ENCODE measurements at places on chromosomes 2 and 18.

DNA sequence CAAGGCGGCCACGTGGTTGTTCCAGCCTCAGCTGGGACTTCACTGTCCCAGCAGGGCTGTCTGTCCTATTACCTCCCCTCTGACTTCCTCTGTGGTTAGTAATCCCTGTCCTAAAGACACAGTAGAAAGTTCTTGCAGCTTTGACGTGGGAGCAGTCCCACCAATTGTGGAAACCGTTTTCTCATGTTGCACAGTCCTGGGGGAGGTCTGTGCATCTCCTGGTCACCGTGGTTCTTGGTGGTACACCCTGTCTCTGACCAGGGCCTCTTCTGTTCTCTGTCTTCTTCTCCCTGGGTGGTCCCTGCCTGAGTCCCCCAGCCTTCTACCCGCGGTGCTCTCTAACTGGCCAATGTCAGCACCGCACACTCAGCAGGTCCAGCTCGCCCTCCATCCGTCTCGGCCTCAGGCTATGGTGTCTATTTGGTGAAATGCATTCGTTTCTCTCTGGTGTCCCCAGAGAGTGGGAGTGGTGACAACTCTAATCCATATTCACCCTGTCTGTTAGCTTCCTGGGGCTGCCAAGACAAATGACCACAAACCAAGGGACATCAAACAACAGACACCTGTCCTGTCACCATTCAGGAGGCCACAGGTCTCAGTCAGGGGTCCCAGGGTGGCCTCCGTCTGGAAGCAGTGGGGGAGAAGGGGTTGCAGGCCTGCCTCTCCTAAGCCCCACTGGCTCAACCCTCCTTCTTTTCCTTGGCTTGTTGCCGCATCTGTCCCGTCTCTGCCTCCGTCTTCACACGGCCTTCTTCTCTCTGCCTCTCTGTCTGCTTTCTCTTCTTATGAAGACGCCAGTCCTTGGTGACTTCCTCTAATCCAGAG lies 99.8 kb downstream of the SH3BP4 start:
- no peak for DNase-seq

- DNase-seq, result no peak
Measured at GRCh38 chr2:85998071-85998991, 107.4 kb downstream of the POLR1A start.

DNA sequence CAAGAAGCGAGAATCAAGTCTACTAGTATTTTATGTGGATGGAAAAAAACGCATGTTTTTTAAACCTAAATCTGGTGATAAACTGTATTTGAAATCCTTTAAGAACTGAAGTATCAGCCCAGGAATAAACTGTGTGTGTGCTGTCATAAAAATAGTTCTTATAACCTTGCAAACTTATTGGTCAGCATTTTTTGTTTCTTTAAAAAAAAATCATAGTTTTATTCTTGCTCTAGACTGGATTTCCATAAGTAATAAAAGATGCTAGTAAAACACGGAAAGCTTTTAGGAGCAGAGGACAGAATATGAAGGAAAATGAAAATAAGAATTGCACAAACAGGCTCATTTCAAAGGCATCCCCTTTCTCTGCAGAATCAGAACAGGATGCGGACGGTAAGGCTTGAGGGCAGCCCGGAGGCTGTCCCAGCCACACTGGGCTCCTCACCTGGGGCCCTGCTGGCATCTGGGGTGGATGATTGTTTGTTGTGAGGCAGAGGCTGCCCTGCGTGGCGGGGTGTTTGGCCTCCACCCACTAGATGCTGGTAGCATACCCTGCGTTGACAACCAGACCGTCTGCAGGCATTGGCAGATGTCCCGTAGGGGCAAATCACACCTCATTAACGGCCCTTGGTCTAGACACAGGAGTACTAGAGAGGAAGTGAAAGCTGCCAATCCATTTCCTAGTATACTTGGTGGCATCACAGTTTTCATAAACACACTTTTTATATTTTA lies 52.5 kb downstream of the MBP start:
- no peak for DNase-seq

DNA sequence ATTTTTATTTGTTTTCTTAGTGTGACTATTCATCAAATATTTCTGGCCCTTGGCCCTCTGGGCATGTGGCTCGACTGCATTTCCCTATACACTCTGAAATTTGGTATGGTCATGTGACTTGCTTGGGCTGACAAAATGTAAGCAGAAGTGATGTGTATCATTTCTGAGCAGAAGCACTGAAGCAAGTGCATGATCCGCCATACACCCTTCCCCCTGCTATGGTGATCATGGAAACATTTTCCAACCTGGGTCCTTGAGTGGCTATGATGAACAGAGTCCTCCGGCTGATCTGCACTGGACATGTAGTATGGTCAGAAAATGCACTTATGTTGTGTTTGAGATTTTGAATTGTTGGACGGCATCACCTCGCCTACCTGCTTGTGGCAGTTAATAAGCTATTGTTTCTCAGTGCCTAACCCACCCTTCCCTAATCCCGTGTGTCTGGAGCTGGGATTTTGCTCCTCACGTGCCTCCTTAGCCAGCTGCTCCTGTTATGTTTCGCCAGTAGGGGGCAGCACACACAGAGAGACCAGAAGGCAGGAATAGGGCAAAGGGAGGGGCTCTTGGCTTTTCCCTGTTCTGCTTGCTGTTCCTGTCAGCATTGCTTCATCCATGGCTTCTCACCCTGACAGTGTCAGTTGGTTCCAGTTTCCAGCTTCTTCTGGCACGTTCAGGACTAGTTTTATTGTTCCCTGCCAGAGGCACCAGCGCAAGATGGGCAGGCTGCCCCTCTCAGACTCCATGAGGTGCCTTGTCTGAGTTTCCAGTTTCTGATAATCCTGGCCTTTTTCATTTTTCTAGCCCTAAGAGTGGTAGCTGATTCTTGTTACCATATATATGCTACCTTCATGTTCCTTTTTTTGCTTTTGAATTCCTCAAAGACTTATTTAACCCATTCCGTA lies 207.4 kb downstream of the ARL6IP6 start:
- no peak for DNase-seq

DNA sequence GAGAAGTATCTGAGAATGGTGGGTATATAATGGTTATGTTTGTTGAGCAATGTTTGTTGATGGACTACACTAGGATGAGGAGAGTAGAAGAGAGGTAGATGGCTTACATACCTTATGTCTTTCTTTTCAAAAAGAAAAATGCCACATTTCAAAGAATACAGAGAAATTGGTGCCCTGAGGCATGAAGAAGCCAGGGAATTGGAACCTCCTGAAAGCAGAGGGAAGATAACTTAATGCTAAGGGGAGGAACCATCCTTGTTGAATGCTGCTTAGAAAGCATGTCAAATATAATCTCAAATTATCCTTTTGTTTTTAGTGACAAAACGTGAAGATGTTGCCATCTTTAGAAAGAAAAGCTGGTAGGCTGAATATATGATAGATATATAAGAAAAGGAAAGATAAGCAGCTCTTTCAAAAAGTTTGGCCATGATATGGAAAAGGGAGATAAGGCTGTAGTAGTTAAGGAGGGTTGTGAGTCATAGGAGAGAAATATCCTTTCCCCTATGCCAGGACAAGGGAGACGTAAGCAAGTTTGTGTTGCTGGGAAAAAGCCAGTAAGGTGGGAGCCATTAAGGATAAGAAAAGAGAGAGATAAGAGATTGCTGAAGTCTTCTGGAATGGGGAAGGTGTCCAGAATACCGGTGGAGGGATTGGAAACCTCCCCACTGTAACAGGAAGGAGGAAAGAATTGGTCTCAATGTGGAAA lies 66.3 kb downstream of the SCN2A start:
- no peak for DNase-seq

DNA sequence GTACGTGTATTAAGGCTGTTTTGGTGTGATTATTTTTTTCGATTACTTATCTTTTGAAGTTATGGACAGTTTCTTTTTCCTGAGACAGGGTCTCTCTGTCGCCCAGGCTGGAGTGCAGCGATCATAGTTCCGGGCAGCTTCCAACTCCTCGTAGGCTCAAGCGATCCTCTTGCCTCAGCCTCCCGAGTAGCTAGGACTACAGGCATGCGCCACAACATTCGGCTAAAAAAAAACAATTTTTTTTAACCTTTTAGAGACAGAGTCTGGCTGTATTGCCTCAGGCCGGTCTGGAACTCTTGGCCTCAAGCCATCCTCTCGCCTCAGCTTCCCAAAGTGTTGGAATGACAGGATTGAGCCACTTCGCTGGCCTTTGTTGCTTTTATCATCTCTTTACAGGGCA lies 945 bp downstream of the HAT1 start:
- DNase-seq, result no peak

- no peak for DNase-seq
Measured at GRCh38 chr2:105143467-105144151, 97.9 kb upstream of the GPR45 start.

DNA sequence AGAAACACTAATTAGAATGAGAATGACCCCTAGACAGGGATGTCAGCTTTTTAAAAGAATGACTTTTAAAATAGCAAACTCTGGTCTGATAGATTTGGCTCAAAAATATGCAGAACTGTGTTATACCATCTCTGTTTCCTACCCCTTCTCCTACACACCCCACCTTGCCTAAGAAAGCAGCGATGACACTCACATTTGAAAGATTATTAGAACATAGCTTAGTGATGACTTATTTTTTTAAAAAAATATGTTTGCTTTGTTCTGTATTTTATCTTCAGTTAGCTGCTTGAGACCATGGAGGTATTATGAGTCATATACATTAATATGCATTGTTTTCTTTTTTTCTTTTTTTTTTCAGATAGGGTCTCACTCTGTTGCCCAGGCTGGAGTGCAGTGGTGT lies 176.7 kb upstream of the TPO start:
- DNase-seq, result no peak

GRCh38 chr2:17805166-17805565 lies 11.1 kb upstream of the MSGN1 start:
- no peak for DNase-seq

DNA sequence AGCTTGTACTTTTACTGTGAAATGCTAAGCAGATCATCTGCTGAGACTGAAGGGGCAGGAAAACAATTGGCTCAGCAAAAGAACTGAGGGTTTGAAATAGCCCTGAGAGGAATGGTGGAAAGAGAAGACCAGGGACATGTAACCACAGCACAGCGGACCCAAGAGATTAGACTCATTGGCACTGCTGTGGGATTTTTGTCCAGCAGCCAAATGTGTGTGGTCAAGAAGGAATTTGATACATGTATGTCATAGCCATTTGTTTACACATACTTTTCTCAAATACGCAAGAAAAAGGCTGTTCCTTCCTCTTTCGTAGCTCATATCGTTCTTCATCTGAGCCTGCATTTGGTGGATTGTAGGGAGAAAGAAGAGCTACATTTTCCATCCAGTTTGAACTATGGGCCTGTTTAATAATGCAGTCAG lies 73.8 kb downstream of the TRABD2A start:
- DNase-seq, result no peak

DNA sequence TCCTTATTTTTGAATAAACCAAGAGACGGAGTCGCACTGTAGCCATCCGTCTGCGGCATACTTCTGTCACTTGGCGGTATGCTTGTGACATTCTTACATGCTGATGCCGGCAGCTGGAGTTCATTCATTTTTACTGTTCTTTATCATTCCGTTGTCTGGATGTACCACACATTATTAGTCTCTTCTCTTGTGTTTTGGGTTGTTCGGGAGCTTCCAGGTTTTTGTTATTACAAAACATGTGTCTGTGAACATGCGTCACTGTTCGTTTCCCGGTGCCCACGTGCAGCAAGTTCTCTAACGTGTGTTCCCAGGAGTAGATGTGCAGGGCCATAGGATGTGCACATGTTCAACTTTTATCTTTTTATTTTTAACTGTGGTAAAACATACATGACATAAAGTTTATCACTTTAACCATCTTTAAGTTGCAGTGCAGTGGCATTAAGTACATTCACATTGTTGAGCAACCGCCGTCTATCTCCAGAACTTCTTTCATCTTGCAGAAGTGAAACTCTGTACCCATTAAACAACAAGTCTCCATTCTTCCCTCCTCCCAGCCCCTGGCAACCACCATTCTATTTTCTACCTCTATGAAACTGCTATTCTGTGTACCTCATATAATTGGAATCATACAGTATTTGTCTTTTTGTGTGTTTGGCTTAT lies 40.1 kb downstream of the MTCL1 start:
- no peak for DNase-seq

DNA sequence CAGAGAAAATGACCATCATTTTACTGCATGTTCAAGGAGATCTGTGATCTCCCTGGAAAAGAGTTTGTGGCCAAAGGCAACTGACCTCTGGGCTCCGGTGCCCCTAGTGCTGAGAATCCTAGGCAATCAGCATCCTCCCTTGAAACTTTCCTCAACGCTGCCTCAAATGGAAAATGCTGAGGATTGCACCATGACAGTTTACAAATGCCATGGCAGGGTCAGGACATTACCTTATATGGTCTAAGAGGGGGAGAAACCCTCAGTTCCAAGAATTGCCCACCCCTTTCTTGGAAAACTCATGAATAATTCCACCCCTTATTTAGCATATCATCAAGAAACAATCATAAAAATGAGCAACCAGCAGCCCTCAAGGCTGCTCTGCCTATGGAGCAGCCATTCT lies 48.3 kb downstream of the ALPK2 start:
- no peak for DNase-seq

- DNase-seq, result no peak
Measured at GRCh38 chr2:207635468-207636200, 10.4 kb upstream of the METTL21A start.

GRCh38 chr2:151159109-151159662 lies 102.5 kb downstream of the RBM43 start:
- DNase-seq, result no peak
